DMS79 treated with DMSO at 0.1 percent for 48 hours (cell line): ENCODE measurements at places on chromosomes 11 and 22.

DNA sequence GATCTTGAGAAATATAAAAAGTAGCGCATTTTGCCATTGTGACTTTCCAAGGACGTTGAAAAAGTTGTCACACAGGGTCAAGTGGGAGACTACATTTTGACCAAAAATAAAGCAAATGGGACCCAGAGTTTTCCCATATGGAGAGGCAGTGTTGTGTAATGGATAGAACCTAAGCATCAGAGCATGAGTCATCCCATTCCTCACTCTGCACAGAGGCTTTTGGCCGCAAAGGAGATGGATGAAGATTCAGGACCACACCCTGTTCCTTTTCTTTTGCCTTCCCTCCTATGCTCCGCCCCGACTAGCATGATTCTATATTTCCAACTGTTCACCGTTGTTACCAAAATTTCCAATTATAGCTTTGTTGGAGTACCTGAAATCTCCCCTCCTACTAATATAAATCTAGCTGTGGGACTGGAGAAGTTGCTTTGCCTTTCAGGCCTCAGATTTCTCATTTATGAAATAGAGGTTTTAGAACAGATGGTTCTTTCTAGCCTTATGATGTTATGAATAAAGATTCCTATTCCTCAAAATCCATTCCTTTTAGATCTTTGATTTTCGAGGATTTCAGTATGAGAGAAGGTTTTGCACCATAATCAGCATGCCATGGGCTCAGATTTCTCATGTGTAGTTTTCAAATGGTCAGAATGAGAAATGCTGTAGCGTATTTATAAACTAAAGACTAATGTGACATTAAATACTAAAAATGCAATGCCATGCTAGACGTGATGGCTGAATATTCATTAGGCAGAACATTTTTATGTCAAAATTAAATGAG lies 921.9 kb upstream of the TENM4 start:
- no peak for DNase-seq

DNA sequence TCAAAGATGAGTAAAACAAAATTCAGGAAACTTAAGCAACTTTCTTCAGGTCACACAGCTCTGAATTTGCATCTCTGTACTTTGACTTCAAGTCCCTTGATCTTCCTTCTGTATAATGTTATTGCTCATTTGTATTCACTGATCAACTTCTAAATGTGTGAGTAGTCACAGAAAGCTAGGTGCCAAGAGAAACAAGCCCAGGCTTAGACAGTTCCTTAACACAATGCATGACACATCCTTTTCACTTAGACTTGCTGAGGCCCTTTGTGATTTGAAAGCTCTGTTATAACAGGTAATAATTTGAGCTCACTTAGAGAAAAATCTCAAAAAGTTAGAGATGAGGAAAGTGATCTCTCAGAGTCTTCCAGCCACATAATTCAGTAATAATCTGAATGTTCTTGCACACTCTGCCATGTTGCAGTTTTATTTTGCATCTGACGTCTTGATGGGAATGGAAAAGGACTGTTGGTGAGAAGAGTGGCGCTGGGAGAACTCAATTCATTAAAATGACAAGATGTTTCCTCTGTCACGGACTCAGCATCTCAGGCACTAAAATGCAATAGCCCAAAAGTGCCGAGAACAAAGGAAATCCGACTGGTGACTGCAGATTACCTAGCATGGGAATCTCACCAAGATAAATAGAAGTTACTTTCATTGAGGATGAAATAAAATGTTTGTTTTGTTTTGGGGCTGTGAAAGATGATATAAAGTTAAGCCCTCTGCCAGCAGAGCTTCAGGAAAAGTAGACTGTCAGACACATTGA lies 665.3 kb downstream of the OPCML start:
- DNase-seq: no peak

GRCh38 chr11:82823647-82824619 lies 76.3 kb downstream of the PRCP start:
- DNase-seq: no peak

- peak; percentile 55 for DNase-seq
Observed at GRCh38 chr11:125807909-125808308, 20.0 kb downstream of the PATE3 start.
